ENCODE measurements at places on chromosomes 16 and 17. TPM values are rescaled to one million over a fixed set of nuclear protein-coding genes. Genes with fewer than 3 reads are reported as not detected.

The CLEC3A gene
- total RNA-seq, result not detected

The USP22 gene
- total RNA-seq, result 258 TPM

The PIMREG gene
- 18.1 TPM for total RNA-seq

The RDM1 gene
- total RNA-seq, result 0.43 TPM

The SDR42E1 gene
- 2.6 TPM for total RNA-seq

All from fibroblast of villous mesenchyme (primary cell).